Spinal cord (tissue), 10 donors: ENCODE measurements at places on chromosomes 12 and 14. TPM values are rescaled to one million over a fixed set of nuclear protein-coding genes. Genes with fewer than 3 reads are reported as not detected.
A peak's percentile ranks its signal among the peaks of the same experiment; 100 is the strongest.

DNA sequence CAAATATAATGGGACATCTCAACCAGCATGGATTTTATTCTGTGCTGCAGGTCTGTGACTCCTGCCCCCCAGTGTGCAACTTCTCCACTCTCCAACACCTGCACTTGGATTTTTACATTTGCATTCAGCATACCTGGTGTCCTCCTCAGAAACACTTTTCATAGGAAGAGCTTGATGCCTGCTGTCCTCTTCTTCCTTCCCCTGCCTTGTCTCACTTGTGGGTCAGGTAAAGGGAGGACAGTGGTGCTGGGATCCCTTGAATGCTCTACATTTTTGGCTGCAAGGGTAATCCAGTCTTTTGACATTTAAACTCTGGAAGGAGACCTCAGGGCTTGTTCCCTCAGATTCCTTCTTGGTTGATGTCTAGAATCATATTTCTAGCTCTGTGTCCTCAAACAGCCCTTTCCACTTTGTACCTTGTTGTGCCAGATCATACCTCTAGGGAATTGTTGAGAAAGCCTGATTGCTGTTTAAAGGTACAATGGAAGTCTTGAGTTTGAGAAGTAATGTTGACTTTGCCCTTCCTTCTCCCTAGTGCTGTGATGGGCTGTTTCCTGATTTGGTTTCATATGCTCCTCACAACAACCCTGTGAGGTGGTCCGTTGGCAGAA lies 12.6 kb downstream of the UBE3B start:
- DNase-seq: no peak
- H3K27me3 ChIP-seq: no peaks in the 10 kb centered on the region
- H3K4me3 ChIP-seq: no peak overlapping the region

- no peak overlapping the region for H3K27ac ChIP-seq
- DNase-seq: no peak
- no peak overlapping the region for H3K4me3 ChIP-seq
- H3K36me3 ChIP-seq: no peaks in the 10 kb centered on the region
- no peaks in the 10 kb centered on the region for H3K4me1 ChIP-seq
- no peaks in the 10 kb centered on the region for H3K27me3 ChIP-seq
Measured at GRCh38 chr12:11801643-11802042, 152.2 kb downstream of the ETV6 start.

Gene SOS2
- 36.3 TPM for total RNA-seq

Gene PRICKLE1
- 74.6 TPM for total RNA-seq

Gene NEUROD4
- total RNA-seq: 0.50 TPM

DNA sequence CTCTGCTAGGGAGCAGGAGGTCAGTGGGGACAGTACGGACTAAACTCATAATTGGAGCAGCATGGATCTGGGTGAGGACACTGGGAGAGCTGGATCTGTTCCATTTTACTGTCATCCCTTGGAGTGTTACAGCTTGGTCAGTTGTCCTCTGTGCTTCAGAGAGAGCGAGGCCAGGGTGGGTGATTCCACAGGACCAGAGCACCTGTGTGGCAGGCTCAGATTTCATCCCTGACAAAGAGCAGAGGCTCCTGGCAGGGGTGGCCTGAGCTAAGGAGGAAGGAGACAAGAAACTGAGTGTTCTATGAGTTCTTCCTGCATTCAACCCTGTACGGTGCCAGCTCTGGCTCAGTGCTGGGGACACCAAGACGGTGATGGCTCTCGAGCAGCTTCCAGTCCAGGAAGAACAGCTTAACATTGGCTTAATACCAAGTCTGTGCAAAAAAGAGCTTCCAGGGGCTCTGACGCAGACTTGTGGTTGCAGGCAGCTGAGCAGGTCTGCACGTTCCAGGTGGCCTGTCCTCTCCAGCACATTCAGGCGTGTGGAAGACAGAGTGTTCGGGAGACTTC lies 8.4 kb upstream of the PGF start:
- H3K27me3 ChIP-seq: no peaks in the 10 kb centered on the region
- H3K36me3 ChIP-seq: no peaks in the 10 kb centered on the region
- peaks cover 19% of the 10 kb centered on the region for H3K4me1 ChIP-seq
- no peak overlapping the region for H3K4me3 ChIP-seq
- DNase-seq: no peak

DNA sequence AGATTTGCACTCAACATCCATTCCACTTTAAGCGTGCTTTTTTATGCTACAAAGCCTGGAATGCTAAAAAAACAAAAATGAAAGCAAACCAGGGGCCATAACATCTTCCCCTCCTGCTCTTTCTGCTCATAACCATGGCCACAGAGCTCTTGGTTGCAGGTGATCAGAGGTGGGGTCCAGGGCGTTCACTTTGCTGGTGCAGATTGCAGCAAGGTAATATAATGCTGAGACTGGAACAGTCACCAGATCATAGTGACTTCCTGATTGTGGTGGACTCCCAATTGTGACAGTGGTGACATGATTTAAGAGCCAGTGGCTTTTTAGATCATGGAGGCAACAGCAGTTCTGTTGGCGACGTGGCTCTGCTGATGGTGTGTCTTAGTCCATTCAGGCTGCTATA lies 115.0 kb upstream of the CPM start:
- no peak for DNase-seq
- H3K4me1 ChIP-seq: no peaks in the 10 kb centered on the region
- no peaks in the 10 kb centered on the region for H3K36me3 ChIP-seq
- no peaks in the 10 kb centered on the region for H3K27me3 ChIP-seq

DNA sequence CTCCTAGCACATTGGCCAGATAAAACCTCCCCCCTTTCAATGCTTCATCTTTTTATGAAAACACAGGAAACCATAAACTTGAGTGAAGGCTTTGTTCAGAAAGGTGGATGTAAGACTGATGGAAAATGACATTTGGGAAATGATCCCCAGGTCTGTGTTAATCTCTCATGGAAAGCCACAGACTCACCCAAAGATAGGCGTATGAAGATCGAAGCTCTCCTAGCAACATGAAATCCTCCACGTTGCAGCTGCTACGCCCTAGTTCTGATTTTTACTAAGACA lies 63.4 kb upstream of the PTGR2 start:
- H3K4me3 ChIP-seq: peak overlapping the region; percentile 78
- H3K36me3 ChIP-seq: no peaks in the 10 kb centered on the region
- H3K27ac ChIP-seq: peak overlapping the region; percentile 97

- H3K4me1 ChIP-seq: peaks cover 13% of the 10 kb centered on the region
- no peaks in the 10 kb centered on the region for H3K27me3 ChIP-seq
- no peak overlapping the region for H3K27ac ChIP-seq
- DNase-seq: no peak
Measured at GRCh38 chr14:104872469-104873341, 7.6 kb downstream of the CEP170B start.

DNA sequence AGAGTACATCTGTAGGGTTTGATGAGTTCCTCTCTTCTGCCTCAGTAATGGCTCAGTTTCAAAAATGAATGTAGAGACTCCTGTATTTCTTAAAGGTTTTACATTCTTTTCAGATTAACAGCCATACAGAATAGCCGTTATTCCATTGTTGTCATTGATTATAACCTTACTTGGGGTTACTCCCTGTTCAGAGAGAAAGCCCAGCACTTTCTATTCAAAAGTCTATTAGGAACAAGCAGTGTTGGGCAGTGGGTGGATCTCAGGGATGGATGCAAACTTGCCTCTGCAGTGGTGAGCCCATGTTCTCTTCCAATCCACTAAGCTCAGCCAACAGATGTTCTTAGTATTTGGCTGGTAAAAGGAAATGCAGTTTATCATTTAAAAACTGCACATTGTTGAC lies 342.6 kb upstream of the E2F7 start:
- no peak for DNase-seq
- H3K27ac ChIP-seq: no peak overlapping the region
- H3K4me1 ChIP-seq: no peaks in the 10 kb centered on the region

DNA sequence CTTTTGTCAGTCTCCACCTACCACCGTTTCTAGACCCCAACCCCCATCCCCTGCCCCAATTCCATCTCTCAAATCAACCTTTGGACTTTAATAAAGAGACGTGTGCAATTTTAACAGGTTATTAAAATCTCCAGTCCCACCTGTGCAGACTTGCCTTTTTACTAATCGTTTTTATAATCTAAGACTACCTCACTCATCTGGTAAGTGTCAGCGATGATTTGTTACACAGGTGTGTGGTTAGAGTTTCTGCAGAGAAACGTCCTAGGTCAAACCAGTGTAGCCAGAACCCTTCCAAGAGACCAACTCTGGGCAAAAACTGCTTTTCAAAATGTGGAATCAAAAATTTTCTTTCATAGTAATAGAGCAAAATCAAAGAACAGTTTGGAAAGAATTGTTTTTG lies 60.4 kb upstream of the PELI2 start:
- DNase-seq: no peak
- no peaks in the 10 kb centered on the region for H3K27me3 ChIP-seq
- no peak overlapping the region for H3K27ac ChIP-seq
- peaks cover 5% of the 10 kb centered on the region for H3K4me1 ChIP-seq
- no peaks in the 10 kb centered on the region for H3K36me3 ChIP-seq
- no peak overlapping the region for H3K4me3 ChIP-seq

DNA sequence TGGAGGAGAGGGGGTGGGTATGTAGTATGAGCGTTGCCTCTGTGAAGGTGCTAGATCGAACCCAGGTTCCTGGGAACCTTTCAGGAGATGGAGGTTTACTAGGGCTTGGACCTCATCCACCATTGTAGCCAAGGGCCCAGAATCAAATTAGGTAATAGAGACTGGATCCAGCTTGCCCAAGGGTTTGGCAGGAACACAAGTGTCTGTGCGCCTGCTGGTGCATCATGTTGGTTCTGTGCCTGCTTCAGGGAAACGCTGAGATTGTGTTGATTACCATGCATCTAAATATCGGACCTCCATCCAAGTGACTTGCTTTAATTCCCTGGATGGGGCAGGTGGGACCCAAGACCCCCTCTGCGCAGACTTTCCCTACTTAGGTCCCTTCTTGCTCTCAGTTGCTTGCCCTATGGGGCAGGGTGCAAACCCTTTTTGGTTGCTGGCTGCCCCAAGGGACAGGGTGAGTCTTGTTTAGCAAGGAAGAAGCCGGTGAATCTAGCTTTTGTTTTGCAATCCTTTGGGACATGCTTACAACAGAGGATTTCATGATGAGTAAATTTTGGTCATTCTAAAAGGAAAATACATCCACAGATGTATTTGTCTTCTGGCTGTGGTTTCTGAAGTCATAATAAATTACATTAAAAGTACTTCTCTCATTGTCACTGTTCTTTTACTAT lies 189.8 kb upstream of the PRICKLE1 start:
- no peaks in the 10 kb centered on the region for H3K36me3 ChIP-seq
- no peak overlapping the region for H3K4me3 ChIP-seq
- no peak for DNase-seq
- H3K27me3 ChIP-seq: no peaks in the 10 kb centered on the region

DNA sequence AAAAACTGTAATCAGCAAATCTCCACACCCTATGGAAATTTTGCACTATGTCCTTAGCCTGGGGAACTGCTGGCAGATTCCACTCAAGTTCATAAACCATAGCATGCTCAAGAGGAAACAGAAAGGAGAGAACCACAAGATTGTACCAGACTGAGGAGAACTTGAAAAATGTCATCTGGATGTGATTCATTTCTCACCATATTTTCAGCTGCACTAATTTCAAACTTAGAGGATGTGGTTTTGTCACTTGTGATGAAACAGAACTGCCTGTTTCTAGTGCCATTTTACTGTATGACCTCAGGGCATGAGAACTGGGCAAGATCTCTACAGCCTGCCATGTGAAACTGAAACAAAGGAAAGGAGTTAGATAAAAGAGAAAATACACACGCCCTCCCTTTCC lies 1493.1 kb upstream of the FLRT2 start:
- DNase-seq: no peak
- no peaks in the 10 kb centered on the region for H3K36me3 ChIP-seq
- H3K4me1 ChIP-seq: no peaks in the 10 kb centered on the region
- no peak overlapping the region for H3K27ac ChIP-seq
- H3K4me3 ChIP-seq: no peak overlapping the region
- no peaks in the 10 kb centered on the region for H3K27me3 ChIP-seq

Gene ATG14
- 18.7 TPM for total RNA-seq

- DNase-seq: peak; percentile 12
- no peak overlapping the region for H3K4me3 ChIP-seq
- H3K27ac ChIP-seq: no peak overlapping the region
Measured at GRCh38 chr12:20319366-20319765, 49.0 kb upstream of the PDE3A start.

DNA sequence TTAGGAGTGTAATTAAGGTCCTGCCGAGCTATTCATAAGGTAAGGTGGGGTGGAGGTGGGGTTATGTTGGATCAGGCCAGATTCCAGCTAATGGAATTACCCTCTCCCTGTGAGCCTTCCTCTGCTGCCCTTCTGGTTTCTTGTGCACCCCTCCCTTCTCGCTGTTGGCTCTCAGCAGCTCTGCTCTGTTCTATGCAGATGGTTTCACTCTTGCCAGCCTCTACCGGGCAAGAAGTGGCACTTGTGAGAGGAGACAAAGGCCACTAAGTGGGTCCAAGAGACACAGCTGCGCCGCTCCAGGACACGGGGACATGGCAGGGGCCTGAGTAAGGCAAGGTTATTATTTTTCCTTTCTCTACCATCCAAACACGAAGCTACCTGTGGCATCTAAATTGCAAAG lies 334.4 kb downstream of the EMP1 start:
- no peak overlapping the region for H3K27ac ChIP-seq
- H3K36me3 ChIP-seq: no peaks in the 10 kb centered on the region
- DNase-seq: no peak
- H3K4me1 ChIP-seq: peaks cover 4% of the 10 kb centered on the region

Gene BMP4
- total RNA-seq: 9.7 TPM

DNA sequence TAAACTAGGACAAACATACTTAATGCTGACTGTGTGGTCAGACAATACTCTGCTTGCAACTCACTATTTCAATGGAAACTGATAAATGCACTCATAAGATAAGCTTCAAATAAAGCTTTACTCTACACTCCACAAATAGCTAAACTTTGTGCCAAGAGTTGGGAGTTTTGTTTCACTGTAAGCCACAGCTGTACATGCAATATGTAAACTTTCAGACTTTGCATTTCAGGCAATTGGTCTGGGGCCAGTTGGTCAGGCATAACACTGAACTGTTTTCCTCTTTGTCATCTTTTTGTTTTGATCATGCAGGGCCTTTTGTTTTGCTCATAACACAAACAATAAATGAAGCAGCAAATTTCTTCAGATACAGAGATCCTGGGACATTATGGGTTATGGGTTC lies 426.2 kb downstream of the IPO8 start:
- H3K4me1 ChIP-seq: no peaks in the 10 kb centered on the region
- H3K27me3 ChIP-seq: no peaks in the 10 kb centered on the region
- H3K27ac ChIP-seq: no peak overlapping the region
- no peak for DNase-seq
- no peak overlapping the region for H3K4me3 ChIP-seq

DNA sequence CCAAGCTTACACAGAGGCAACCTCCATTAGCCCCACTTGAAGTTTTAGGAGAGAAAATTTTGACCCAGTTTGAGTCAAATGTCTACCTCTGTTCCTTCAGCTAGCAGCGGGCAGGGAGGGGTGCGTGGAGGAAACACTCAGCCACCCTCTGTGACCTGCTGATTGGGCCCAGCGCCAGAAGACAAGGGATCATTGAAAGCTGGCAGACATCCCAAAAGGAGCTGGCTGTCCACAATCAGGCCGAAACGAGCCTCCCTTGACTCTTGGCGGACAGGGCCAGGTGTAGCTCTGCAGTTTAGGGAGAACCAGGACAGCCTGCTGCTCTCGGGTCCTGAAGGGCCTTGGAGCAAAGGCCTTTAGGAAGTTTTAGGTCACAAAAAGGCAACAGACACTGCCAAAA lies 41.3 kb downstream of the CD9 start:
- H3K4me1 ChIP-seq: peaks cover 13% of the 10 kb centered on the region
- peak overlapping the region; percentile 7 for H3K27ac ChIP-seq

Gene KITLG
- 34.3 TPM for total RNA-seq

Gene HCAR3
- total RNA-seq: 0.44 TPM
